ENCODE measurements at places on chromosomes 1 and 21. TPM values are rescaled to one million over a fixed set of nuclear protein-coding genes. Genes with fewer than 3 reads are reported as not detected.

Gene SERPINC1
- total RNA-seq, result 0.35 TPM

Gene HTR6
- not detected for total RNA-seq

Gene NMNAT2
- total RNA-seq, result 0.17 TPM

Gene ALPL
- total RNA-seq, result 11.1 TPM

Gene KCNC4
- 15.2 TPM for total RNA-seq

Gene LMX1A
- not detected for total RNA-seq

Gene SLFNL1
- 0.65 TPM for total RNA-seq
